ENCODE measurements at places on chromosomes 11 and 22.

- no peak for DNase-seq
Observed at GRCh38 chr11:1402355-1403077, 12.8 kb downstream of the BRSK2 start.

- no peak for DNase-seq
Observed at GRCh38 chr11:8760896-8761295, 78.3 kb downstream of the RPL27A start.

GRCh38 chr22:31106731-31107177 is 614 bp downstream of the SELENOM start:
- DNase-seq, result no peak

- no peak for DNase-seq
Observed at GRCh38 chr11:71071736-71072509, 180.5 kb downstream of the SHANK2 start.

DNA sequence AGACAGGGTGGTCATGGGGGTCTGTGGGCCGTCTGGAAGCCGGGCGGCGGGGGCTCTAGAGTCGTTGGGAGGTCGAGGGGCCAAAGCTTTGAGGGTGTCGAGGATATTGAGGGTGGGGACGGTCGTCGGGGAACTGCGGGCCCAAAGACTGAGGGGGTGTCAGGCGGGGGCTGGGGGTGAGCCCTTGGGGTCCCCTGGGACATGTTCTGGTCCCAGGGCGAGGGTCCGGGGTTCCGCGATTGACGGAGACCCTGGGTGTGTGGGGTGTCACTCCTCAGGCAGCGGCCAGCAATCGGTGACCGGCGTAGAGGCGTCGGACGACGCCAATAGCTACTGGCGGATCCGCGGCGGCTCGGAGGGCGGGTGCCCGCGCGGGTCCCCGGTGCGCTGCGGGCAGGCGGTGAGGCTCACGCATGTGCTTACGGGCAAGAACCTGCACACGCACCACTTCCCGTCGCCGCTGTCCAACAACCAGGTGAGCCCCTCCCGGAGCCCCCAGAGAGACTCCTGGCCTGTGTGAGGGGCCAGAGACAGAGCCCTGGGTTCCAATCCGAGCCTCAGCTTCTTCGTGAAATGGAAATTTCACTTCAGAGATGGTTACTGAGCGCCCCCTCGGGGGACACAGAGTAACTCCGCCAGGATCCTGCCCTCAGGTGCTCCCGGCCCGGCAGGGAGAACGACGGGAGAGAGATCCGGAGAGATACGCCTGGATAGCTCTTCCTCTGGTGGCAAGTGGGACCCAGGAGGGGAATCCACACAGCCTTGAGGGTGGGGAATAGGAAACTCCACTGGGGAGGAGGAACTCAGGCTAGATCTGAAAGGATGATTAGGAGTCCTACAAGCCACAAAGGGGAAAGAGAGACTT is 714 bp downstream of the SDF2L1 start:
- no peak for DNase-seq

GRCh38 chr11:66118847-66119246 is 48.8 kb downstream of the PACS1 start:
- no peak for DNase-seq

DNA sequence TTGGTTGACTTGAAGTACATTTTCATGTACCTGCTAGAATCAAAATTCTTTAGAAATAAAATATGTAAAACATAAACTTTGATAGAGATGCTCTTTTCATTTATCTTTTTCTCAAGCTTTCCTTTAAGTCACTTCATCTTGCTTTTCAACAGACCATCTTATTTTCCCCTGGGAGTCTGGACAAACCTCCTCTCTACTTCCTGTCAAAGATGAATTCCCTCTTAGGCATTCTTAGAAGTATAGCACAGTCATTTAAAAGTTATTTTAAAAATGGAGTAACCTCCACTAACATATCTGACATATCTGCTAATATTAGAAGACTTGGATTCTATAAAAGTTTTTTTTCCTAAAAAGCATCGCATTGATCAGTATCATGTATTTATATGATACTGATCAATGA is 84.8 kb upstream of the PAX6 start:
- no peak for DNase-seq

- DNase-seq, result no peak
Observed at GRCh38 chr22:31120230-31120629, 2.5 kb upstream of the INPP5J start.

- DNase-seq, result no peak
Observed at GRCh38 chr11:88402192-88402715, 64.7 kb upstream of the CTSC start.

Data from NCI-H2029 treated with DMSO at 0.1 percent for 48 hours (cell line).